Cerebellar cortex (tissue), 1 donor: ENCODE measurements at places on chromosomes 2 and 18.
A peak's percentile ranks its signal among the peaks of the same experiment; 100 is the strongest.

DNA sequence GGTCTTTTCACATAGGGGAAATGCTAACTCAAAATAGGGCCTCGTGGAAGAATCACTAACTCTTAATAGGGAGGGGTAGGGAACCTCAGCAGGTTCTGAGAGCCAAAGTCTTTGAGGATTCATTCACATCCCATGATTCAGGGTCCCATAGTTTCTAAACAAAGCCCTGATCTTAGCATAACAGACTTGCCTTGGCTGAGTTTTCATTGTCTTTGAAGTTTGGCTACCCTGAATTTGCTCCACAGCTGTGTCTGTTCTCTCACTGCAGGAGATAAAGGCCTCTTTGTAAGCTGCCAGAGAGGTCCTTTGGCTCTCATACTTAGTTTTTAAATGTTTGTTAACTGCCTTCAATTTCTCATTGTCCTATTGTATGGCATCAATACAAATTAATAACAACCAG is 54.5 kb downstream of the ZDBF2 start:
- no peak for DNase-seq

- no peak for DNase-seq
Measured at GRCh38 chr18:55283309-55283708, 304.7 kb downstream of the TCF4 start.

DNA sequence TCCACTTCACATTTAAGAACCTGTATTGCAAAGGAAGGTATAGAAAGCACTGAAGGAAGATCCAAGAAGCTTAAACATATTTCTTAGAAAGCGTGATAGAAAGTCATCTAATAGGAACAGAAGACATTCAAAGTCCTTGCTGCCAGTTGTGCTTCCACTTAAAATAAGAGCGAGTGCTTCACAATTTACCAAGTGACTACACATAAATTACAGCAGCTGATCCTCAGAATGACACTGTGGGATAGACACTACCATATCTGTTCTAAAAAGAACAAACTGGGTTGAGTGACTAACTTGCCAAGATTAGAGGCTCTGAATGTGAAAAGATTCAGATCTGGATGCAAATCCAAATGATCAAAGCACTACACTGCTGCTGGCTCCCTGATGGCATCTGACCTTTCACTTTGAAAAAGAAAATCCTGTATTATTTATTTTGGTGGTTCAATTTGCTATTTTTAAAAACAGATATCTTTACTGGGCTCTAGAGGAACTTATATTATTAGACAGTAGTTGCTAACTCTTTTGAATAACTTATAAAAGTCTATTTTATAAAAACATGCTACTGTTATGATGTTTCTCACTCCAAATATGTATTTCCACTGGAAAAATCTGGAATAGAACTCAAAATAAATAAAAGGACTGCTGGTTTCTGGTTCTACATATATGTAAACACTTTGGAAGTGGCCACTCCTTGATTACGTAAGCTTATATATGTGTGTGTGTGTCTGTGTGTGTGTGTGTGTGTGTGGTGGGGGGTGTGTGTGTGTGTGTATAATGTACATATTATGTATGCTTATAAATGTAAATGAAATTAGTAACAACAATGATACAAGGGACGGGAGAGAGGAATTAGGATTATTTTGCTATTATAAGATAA is 57.4 kb downstream of the KIDINS220 start:
- DNase-seq: no peak

- peak; percentile 39 for DNase-seq
Measured at GRCh38 chr2:3728104-3729054, 25.0 kb downstream of the DCDC2C start.

DNA sequence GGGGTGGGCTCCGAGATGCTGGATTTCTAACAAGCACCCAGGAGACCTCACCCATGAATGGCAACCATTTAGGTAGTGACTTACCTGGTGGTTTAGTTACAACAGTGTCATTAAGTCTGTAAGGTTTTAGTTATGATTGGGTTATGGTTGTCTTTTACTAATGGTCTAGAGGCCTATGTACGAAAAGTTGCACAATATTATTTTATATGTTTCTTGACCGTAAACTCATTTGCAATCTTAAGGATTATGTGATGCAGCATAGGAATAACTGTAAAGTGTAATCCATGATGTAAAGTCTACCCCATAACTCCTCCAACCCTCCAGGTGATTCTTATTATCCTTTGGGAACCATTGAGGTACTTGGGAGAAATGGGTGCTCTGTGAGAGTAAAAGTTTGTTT is 155.4 kb upstream of the ZEB2 start:
- DNase-seq: no peak

DNA sequence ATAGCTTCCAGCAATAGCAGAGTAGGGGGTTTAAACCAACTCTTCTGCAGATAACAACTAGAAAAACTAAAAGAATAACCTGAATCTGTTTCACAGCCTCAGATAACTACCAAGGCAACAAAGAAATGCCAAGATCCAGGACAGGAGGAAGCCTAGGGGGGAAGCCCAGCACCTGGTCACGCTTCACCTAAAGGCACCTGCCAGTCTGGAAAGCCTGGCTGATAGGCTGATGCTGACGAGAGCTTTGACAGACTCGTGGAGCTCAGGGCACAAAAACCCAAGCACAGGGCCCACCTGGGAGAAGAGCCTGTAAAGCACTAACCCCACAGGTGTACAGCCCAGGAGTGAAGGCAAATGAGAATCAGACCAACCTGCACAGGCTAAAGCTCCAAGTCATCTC is 22.6 kb downstream of the EIPR1 start:
- no peak for DNase-seq

DNA sequence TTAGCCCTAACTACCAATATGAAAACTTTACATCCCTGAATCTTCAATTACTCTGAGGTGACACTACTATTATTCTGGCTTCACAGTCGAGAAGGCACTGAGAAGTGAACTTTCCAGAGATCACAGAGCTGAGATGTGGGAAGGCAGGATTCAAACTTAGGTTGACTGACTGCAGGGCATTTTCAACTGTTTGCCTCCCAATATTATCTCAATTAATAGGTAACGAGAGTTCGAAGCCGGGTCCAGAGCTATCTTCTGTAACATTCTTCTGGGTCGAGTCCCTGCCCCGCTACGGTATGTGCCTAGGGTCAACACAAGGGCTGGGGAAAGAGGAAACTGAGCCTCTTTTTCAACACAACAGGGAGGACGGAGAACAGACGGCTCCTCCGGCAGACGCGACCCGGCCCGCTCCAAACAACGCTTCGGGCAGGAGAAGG is 740 bp downstream of the CHMP3 start:
- DNase-seq: no peak

DNA sequence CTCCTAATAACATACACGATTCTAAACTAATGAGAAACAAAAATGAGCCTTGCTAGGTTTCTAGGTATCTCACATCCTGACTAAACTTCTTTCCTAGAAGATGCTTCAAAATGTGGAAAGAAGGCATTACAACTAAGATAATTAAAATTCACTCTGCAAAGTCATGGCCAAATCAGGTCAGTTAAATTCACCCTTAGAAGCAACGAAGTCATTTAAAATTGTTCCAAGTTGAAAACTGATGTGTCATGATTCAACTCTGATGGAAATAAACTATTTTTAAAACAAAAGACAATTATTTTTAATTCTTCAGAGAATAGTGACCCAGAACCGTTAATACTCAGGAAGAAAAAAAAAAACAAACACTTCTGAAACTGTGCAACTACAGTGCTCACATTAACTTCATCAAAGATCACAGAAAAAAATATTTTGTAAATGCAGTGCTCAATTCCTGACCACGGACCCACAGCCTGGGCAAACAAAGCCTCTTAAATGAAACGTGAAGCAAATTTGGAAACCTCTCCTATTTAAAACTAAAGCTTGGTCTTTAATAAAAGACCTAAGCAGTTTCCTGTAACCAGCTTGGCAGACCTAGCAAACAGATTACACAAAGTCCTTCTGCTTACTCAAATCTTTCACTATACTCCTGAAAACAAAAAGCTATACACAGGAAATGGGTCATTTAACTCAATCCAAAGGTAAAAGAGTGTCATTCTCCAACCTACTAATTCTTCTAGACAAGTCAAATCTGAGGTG is 39.0 kb downstream of the CHN1 start:
- DNase-seq: no peak

DNA sequence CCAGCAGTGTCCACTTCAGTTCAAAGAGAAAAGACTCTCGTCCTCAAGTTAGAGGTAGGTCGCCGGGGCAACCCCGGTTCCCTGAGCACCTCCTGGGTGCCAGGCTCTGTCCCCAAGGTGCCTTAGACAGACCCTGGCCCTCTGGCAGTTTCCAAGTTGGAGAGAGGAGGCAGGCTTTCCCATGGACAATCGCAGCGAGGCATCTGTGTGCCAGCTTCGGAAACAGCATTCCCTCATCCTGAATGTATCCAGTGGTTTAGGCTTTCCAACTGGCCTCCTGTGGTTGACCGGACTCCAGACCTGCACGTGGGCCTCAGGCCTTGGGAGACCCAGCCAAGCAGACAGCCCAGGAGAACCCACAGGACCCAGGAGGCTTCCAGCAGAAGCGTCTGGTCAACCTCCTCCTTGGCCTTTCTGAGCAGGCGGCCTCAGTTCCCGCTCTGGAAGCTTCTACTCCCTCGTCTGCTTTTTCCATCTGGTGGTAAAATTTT is 70.3 kb downstream of the KCNF1 start:
- DNase-seq: no peak

GRCh38 chr2:235614900-235615712 is 121.3 kb downstream of the AGAP1 start:
- no peak for DNase-seq

DNA sequence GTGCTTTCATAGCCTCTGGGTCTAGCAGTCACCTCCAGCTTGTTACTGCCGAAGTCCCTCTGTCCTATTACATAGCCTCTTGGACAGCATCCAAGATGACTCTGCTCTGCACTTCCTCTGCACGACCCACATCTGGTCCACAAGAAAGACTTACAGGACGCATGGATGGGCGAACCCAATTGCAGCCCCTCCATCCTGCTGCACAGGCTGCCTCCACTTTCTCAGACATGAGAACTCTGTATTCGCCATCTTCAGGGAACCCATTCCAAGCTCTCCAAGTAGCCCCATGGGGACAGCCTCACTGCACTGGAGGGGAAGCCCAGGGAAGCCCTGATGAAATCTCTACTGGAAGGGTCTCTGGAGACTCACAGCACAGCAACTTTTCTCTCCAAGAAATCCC is 172.1 kb downstream of the GFPT1 start:
- no peak for DNase-seq

DNA sequence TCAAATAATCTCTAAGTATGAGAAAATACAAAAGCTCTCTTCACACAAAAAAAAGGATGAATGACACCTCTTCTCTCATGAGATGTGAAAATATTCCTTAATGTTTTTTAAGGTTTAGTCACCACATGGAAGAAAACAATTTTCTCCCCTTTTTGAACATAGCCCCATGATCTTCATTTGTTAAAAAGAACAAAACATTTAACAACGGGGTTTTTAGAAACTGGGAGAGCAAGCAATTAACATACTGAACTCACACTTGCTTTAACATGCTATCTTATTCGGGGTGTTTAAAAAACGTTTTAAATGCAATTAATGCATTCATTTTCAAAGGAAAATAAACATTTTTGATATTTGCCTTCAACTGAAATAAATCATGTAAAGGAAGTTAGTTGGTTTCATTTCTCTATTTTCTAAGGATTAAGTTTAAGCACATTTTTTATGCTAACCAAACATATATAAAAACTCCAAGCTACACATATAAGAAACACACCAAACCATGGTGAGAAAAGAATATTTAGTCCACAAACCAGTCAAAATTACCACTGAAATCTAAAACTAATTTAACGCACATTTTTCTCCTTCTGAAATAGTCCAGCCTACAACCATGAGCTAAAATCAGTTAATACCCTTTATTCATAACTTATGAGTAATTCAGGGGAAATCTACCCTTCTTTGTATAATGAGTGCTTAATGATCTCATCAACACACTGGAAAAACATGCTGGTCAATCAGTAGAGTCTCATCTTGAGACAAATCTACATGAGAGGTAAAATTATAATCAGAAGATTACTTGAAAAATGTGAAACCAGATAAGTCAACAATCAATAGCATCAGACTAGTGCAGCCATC is 8.2 kb downstream of the FBXO11 start:
- no peak for DNase-seq

- no peak for DNase-seq
Measured at GRCh38 chr18:36440614-36441013, 143.1 kb downstream of the FHOD3 start.

DNA sequence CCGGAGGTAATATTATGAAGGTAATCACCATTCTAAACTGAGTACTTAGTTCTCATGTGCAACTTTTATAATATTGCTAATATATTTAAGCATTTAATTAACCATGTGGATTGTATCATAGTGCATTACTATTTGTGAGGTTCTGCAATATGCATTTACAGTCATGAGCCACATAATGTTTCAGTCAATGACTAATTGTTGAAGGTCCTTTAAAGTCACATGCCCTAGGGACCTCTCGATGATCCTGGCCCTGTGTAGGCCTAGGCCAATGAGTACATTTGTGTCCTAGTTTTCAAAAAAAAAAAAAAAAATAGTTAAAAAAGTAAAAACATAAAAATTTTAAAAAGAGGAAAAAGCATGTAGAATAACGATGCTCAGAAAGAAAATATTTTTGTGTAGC is 298.0 kb downstream of the DSEL start:
- no peak for DNase-seq

DNA sequence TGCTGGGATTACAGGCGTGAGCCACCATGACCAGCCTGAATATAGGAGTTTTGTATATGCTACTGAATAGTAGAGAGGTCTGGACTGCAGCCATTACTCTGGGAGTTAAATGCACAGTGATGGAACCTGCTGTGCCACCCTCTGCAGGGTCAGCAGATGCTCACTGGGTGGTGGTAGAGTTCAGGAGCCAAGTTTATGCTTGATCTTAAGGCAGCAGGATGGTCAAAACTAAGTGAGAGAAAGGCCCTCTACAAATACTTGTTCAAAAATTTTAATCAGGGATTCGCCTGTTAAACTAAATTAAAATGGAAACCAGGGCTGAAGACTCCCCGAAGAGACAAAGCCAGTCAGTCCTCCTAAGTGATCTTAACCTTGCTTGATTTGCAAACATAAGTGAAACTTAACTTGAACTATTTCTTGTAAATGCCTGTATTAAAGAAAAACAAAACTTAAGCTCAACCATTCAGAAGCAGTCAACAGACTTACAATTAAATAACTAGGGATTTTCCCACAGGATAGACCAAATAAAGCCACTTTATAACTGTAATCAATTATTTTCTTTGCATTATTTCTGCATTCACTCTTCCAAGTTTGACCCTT is 4.2 kb upstream of the WDFY1 start:
- no peak for DNase-seq
